ENCODE measurements at places on chromosomes 2 and 18.

DNA sequence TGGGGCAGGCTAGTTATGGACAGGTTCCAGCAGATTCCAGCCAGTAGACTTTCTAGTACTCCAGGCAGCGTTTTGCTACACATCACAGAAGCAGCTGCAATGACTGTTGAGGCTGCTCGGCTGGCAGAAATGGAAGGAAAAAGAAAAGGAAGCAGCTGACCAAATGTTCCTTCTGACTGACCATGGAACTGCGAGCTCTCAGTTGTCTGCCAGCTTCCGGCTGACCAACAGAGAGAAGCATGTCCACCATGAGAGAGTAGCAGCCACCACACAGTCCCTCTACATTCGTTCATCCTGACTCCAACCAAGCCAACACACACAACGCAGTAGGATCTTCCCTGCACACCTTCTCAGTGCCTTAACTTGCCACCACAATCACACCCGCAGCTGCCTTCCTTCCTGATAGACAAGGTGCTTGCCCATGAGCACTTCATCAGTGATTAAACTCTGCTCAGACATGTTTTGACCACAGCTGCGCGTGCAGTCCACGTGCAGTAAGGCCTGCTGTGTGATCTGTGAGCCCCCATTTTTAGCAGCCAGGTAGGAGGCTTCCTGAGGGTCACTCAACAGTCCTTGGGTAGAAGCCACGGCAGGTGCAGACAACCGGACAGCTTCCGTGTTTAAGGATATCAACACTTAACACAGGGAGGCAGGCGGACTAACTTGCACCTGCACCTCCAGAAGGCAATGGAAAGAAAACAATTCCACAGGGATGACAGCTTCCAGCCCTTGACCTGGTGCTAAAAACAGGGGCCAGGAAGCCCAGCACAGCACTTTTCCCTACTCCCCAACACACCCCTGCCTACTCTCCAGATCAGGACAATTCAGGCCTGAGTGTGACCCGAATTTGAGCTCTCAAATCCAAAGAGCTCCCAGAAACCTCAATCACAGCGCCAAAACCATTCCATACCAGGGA, 996 bp downstream of the TGFBRAP1 start:
- peak; percentile 30 for DNase-seq

DNA sequence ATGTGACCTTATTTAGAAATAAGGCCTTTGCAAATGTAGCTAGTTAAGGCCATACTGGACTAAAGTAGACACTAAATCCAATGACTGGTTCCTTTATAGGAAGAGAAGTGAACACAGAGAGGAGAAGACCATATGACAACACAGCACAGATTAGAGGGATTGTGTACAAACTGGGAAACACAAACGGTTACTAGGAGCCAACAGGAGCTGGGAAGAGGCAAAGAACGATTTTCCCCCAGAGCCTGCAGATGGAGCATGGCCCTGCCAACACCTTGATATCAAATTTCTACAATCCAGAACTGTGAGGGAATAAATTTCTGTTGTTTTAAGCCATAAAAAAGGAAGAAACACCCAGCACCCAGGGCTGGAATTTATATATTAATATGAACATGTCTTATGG, 38.7 kb upstream of the COL5A2 start:
- DNase-seq: no peak

DNA sequence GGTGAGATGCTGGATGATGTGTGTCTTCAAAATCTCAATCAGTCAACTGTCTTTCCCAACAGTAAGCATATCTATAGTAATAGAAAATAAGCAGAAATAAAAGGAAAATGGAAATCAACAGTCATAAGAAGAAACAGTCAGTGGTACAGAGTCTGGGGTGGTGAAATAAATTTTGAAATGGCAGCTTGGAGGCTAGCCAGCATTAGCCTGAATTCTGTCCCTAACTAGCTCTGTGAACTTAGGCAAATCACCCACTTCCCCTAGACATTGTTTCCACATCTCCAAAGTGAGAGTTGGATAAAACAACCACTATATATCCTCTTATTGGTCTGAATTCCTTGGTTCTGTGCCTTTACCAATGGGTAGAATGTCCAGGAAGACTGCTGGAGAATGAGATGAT, 189.7 kb upstream of the REV1 start:
- DNase-seq: no peak

- DNase-seq: peak; percentile 78
Observed at GRCh38 chr2:102839668-102840388, 78.0 kb downstream of the TMEM182 start.

- no peak for DNase-seq
Observed at GRCh38 chr18:59821983-59822382, 77.8 kb upstream of the PMAIP1 start.

DNA sequence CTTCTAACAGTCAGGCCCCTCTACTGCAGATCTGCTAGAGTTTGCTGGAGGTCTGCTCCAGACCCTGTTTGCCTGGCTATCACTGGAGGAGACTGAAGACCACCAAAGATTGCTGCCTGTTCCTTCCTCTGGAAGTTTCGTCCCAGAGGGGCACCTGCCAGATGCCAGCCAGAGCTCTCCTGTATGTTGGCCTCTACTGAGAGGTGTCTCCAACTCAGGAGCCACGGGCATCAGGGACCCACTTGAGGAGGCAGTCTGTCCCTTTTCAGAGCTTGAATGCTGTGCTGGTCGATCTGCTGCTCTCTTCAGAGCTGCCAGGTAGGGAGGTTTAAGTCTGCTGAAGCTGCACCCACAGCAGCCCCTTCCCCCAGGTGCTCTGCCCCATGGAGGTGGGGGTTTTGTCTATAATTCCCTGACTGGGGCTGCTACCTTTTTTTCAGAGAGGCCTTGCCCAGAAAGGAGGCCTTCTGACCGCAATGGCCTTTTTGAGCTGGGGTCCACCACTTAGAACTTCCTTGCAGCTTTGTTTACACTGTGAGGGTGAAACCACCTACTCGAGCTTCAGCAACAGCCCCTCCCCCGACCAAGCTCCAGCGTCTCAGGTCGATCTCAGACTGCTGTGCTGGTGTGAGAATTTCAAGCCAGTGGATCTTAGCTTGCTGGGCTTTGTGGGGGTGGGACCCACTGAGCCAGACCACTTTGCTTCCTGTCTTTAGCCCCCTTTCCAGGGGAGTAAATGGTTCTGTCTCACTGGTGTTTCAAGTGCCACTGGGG, 566.0 kb downstream of the NR4A2 start:
- no peak for DNase-seq

- peak; percentile 58 for DNase-seq
Observed at GRCh38 chr2:219457784-219458369, 23.2 kb downstream of the SPEG start.

DNA sequence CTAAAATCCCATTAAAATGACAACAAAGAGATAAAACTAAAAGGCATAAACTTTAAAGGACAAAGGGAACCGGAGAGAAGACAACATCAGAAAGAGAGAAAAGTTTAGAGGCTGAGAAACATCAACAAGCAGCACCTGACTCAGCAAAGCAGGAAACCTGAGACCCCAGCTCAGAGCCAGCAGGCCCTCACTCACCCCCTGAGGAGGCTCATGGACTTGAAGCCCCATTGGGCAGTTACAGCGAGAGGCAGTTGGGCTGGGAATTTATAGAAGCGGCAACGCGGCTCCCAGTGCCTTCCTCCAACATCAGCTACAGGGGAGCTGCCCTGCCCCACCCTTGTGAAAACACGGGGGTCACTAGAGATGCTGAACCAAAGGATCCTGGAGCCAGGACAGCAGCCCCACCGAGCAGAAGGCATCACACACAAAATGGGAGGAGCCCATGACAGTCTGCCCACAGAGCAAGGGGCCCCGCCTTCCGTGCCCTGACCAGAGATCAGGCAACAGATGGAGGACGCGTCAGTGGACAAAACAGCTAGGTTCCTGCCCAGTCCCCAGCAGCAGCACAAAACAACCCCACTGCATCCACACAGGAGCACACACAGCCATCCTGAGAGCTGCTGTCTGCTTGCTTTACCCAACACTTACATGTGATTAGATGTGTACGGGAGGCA, 52.7 kb downstream of the CMPK2 start:
- DNase-seq: no peak

DNA sequence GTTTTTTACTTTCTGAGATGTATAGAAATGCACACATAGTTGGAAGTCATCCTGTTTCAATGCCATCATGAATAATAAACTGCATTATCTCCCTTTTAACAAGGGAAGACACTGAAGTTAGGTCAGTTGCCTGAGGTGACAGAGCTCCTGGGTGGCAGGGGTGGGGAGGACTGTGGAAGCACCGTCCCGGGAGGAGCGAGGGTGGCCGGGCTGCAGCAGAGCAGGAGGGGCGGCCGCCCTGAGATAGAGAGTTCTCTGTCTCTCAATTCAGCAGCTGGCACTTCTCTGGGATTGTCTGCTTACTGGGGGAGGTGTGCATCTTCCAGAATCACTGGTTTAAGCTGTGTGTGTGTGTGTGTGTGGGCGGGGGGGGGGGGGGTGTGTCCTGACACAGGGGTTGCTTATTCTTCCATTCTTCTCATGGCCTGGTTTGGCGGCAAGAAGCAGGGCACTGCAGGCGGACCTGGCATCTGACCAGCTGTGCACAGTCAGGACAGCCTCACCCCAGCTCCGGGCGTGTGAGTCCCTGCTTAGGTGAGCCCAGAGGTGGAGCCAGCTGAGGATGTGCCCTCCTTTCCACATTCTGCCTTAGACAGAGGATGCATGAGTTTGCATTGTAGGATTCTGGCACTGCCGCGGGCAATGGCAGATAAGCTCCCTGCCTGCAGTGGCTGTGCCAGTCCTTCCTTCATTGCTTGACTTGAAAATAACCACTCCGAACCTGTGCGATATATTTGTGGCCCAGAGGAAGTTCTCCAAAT, 40.4 kb downstream of the VWA3B start:
- DNase-seq: peak; percentile 16

DNA sequence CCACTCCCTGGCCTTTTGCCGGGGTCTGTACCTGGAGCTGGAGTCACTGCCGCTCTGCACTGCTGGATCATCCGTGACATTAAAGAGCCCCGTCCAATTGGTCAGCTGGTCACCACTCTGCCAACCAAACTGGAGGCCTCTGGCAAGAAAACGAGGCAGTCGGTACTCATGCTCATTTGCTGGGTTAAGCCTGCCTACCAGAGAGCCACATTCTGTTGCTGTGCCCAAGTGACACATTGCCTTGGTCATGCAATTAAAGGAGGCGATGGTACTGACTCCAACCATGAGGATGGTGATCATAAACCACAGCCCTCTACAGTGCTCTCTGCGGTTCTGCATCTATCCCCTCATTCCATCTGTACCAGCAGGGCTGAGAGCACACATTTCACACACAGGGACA, 35.5 kb downstream of the ST8SIA5 start:
- DNase-seq: no peak

DNA sequence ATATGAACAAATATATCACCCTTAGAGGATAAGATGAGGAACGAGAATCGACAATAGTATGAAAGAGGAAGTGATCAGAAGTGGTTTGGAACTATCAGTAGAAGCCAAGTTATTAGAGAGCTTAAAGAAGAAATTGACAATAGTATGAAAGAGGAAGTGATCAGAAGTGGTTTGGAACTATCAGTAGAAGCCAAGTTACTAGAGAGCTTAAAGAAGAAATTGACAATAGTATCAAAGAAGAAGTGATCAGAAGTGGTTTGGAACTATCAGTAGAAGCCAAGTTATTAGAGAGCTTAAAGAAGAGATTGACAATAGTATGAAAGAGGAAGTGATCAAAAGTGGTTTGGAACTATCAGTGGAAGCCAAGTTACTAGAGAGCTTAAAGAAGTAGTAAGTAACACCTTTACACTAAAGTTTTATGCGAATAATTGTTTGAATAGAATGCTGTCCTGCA, 175.5 kb downstream of the ZNF407 start:
- no peak for DNase-seq

- DNase-seq: no peak
Observed at GRCh38 chr2:219570924-219571310, 422 bp downstream of the OBSL1 start.

- DNase-seq: no peak
Observed at GRCh38 chr2:55087501-55087900, 37.2 kb upstream of the RTN4 start.

GRCh38 chr2:131125195-131125757, 20.1 kb downstream of the PLEKHB2 start:
- DNase-seq: no peak

DNA sequence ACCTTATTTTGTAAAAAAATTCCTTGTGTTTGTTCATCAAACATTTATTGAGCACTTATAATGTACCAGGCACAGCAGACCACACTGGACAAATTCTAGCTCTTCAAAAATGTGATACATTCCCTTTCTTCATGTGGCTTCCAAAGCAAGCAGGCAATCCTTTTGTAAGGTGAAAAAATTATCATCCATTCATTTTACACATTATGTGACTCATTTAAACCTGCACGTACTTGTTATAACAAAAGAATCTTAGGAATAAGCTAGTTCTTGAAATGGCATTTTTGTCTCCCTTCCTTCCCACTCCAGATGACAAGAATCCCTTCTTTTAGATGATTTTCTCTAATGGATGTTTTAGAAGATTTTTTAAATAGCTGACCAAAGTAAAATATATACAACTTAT, 104.6 kb downstream of the KLF7 start:
- DNase-seq: no peak

- DNase-seq: peak; percentile 41
Observed at GRCh38 chr2:40028792-40029488, 249.9 kb upstream of the THUMPD2 start.

DNA sequence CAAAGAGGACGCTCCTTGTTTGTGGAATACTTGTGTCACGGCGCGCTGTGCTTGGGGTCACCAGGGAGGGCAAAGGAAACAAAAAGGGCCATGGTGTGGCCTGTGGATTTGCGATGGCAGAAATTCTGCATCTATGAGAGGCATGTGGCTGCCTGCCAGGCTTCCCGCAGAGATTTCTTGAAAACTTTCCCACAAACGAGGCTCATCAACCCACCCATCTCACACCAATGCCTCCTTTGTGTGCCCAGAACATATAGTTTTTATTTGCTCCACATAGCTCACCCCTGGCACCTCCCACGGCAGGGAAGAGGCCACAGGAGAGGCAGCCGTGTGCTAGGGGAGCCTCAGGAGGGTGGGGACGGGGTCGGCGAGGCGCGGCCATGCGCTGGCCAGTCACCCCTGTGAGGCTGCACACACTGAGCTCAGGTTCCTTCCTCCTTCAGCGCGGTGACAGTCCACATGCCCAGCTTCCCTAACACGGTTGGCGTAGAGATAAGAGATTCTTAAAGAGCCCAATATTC, 100.3 kb downstream of the MBP start:
- DNase-seq: no peak

GRCh38 chr2:219803294-219803693, 175.9 kb downstream of the SLC4A3 start:
- DNase-seq: peak; percentile 54
